Fibroblast of skin of left biceps (primary cell): ENCODE measurements at places on chromosomes 6 and 20.

DNA sequence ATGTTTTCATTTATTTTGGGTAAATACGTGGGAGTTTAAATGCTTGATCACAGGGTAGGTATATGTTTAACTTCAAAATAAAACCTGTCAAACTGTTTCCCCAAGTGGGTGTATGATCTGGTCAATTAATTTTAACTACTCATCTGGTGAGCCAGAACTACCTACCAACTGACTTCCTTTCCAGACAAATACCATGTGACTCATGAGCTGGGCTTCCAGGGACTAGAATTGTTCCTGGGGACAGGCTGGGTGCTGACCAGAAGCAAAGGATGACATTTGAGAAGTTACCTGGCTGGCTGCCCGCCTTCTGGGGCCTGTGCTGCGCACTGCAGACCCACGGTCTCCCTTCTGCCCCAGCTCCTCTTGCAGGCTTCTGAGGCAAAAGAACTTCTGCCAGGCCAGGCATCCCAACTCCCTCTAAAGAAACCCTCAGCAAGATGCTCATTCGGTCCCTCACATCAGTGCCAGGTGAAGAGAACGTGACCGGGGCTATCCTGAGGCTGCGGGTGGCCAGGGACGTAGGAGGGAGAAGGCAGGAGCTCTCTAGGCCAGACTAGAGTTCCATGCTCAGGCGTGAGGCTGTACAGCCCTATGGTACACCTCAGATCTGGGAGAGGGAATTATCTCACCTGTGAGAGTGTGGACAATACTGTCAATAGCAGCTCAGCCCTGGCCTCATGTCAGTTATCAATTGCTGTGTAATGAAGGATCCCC is 103.6 kb downstream of the JPH2 start:
- no peak for DNase-seq

GRCh38 chr20:21234806-21235483 is 68.2 kb upstream of the XRN2 start:
- no peak for DNase-seq

GRCh38 chr20:11522366-11522741 is 395.3 kb upstream of the BTBD3 start:
- no peak for DNase-seq

DNA sequence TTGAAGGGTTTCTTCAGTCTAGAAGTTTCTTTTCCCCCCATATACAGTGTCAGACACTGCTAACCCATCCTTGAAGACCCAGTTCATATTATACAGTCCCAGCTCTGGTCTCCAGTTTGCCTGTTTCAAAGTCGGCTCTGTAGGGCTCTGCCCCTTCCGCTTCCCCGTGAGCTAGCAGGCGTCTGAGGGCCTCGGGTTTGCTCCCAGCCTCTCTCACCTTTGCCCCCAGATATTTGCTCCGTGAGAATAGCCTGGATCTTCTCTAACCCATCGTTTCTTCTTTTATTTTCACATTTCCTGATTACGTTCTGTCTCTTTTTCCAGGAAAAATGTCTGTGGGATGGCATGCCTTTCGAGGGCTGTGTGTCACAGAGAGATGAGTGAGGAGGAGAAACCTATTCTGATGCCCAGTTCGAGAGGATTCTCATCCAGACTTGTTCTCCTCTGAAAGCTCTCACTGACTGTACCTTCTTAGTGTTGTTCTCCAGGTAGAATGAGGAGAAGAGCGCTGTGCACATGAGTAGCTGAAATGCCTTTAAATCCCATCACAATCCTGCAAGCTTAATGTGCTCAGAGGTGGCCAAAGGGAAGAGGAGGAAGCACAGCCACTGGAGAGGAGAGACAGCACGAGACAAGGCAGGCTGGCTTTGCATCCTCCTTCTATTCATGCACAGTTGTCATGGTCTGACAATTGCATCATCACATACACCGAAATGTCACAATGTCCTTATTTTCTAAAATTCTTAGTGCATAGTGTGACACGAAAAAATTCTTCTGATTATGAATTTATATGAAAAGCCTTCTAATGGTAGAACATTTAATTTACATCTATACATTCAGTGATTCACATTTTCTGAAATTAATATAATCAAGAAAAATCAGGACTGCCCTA is 171.1 kb downstream of the FOXA2 start:
- no peak for DNase-seq

- DNase-seq = no peak
Observed at GRCh38 chr6:100262086-100262485, 202.6 kb downstream of the SIM1 start.

GRCh38 chr6:66029391-66029790 is 322.4 kb upstream of the EYS start:
- DNase-seq = no peak

GRCh38 chr20:35104685-35105295 is 12.2 kb upstream of the TRPC4AP start:
- no peak for DNase-seq

DNA sequence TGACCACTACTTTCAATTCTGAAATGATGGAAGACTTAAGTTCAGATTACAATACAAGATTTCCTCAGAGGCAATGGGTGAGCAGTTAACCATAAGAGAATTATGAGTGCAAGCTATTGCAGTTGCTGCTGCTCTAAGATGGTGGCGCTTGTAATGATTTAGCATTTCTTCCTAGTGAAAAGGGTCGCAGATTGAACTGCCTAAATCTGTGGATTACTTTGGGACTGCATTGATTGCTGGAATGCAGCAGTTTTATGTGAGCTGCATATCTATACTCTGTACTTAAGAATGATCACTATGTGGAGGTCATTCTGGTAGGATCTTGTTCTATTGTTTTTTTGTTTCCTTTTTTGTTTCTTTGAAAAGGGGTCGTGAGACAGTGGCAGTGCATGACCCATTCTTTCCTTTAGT is 5.3 kb downstream of the SCAF8 start:
- DNase-seq = no peak

DNA sequence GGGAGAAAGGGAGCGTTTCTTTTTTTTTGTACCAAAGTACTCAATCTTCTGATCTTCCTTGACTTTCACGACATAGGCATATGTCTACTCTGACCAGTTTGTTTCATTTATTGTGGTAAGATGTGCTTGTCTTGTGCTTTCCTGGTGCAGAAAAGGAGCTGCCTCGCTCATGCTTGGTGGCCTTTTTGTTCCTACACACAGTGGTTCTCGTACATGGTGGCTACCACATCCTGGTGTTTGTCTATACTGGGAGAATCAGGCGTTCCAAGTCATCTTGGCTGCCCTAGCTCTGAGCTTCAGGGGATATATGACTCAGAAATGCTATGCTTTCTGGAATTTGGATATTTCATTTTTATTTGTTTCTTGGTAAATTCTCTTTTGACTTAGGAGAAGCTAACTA is 31.8 kb downstream of the MYB start:
- peak; percentile 12 for DNase-seq

DNA sequence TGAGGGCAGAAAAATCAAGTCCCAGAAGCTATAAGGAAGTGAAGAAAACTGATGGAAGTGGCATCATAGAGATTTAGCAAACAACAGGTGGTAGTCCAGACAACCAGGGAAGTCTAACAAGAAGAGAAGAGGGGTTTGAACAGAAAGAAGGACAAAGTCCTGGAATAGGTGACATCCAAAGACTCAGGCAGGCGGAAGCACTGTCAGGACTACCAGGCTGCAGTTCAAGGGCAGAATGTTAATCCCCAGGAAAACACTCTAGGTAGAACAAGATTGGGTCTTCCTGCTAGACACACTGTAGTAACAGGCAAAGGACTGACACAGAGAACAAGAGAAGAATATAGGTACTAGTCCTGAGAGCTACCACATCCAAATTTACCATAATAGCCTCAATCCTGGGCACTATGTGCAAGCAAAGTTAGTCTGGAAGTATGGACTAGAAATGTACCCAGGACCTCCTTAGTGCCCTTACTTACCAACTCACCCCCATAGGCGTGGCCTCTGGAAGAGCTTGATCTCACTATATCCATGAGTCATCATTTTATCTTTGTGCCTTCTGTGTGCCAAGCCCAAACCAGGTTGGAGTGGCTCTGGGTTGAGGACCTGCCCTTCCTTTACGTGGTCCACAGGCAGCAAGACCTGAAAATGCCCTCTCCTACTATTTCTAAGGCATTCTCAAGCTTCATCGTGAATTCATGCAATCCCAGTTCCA is 2.2 kb upstream of the EPB41L2 start:
- DNase-seq = no peak

GRCh38 chr20:61658563-61658962 is 406.5 kb downstream of the CDH4 start:
- DNase-seq = no peak

DNA sequence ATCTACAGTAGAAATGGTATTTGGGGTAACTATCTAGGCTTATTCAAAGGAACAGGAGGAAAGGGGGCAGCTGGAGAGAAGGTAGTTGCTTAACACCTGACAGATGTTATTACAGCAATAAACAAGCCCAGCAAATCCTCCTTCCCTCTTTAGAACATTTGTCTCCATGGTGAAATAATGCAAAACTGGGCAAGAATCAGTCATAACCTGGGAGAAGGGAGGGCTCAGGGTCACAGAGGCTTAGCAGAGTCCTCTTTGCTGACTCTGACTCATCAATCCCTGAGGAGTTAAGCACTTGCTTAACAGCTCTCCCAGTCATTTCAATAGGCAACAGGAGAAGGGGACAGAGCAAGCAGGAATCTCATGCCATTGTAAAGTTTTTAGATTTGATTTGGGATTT is 230.3 kb downstream of the IBTK start:
- DNase-seq = no peak

DNA sequence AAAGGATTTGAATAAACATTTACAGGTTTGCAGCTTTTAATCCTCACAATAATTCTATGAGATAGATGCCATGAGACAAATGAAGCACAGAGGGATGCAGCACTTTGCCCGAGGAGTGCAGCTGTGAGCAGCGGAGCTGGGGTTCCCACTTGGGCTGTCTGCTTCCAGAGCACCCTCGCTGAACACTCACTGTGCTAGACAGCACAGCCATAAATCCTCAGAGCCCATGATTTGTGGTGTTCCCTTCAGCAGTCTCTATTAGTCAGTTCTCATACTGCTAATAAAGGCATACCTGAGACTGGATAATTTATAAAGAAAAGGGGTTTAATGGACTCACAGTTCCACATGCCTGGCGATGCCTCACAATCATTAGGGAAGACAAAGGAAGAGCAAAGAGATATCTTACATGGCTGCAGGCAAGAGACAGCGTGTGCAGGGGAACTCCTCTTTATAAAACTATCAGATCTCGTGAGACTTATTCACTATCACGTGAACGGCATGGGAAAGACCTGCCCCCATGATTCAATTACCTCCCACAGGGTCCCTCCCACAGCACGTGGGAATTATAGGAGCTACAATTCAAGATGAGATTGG is 25.3 kb upstream of the CTAGE9 start:
- DNase-seq = no peak

GRCh38 chr20:60036746-60037499 is 78.7 kb downstream of the CDH26 start:
- no peak for DNase-seq

DNA sequence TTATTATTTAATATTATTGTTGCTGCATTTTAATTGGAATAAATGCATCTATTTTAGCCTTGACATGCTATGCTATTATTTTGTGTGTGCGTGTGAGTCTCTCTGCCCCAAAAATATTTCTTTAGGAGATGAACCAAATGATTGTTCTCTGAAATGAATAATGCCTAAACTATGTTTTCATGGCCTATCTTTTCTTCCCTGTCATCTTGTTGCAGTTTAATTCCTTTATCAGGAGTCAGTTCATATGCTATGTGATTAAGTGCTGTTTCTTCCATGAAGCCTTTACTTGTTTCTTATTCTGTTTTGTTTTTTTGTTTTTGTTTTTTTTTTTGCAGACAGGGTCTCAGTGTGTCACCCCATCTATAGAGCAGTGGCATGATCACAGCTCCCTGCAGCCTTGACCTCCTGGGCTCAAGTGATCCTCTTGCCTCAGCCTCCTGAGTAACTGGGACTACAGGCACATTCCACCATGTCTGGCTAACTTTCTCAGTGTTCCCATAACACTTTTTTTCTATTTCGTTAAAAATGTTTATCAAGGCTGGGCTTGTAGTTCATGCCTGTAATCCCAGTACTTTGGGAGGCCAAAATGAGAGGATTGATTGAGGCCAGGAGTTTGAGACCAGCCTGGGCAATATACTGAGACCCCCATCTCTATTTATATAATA is 25.7 kb downstream of the TPX2 start:
- peak; percentile 18 for DNase-seq

- DNase-seq = peak; percentile 34
Observed at GRCh38 chr20:4820806-4821518, 99.3 kb downstream of the PRND start.

GRCh38 chr6:121823437-121823851 is 388.0 kb downstream of the GJA1 start:
- DNase-seq = peak; percentile 84

- DNase-seq = no peak
Observed at GRCh38 chr6:154258064-154258757, 98.4 kb downstream of the IPCEF1 start.

DNA sequence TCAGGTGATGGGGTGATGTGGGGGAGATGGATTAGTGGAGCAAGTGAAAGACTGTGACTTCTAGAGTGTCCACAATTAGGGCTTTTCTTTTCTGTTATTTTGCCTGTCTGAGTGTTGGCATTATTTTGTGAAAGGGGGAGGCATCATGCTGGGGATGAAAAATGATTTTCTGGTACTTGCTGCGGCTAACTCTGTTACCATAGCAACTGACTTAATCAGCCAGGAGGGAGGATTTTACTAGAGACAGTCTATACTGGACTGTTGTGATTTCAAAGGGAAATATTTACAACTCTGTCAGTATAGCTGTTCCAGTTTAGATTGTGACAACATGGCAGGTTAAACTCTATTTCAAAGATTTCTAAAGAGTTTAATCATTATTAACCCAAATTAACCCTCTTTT is 30.4 kb upstream of the MRAP2 start:
- no peak for DNase-seq

- DNase-seq = no peak
Observed at GRCh38 chr20:63094767-63095499, 88.2 kb upstream of the BHLHE23 start.

DNA sequence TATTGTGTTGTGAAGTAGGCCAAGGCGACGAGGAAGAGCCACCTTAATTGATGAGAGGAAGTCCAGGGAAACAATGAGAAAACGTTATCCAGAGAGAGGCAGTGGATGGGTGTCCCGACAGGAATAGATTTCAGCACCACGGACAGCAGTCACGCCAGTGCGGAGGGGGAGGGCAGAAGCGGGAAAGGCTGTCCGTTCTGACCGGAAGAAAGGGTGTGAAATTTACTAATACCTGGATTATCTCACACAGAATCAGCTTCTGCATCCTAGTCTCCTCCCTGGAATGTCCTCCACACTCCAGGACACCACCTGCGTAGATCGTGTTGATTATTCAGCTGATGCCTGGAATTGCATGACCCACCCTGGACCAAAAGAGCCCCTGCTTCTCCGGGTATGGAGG is 7.4 kb upstream of the BPIFA3 start:
- peak; percentile 2 for DNase-seq
